ENCODE measurements at places on chromosomes 13 and 19.
A peak's percentile ranks its signal among the peaks of the same experiment; 100 is the strongest.

GRCh38 chr13:37914781-37915391, 45.3 kb upstream of the TRPC4 start:
- DNase-seq, result no peak

DNA sequence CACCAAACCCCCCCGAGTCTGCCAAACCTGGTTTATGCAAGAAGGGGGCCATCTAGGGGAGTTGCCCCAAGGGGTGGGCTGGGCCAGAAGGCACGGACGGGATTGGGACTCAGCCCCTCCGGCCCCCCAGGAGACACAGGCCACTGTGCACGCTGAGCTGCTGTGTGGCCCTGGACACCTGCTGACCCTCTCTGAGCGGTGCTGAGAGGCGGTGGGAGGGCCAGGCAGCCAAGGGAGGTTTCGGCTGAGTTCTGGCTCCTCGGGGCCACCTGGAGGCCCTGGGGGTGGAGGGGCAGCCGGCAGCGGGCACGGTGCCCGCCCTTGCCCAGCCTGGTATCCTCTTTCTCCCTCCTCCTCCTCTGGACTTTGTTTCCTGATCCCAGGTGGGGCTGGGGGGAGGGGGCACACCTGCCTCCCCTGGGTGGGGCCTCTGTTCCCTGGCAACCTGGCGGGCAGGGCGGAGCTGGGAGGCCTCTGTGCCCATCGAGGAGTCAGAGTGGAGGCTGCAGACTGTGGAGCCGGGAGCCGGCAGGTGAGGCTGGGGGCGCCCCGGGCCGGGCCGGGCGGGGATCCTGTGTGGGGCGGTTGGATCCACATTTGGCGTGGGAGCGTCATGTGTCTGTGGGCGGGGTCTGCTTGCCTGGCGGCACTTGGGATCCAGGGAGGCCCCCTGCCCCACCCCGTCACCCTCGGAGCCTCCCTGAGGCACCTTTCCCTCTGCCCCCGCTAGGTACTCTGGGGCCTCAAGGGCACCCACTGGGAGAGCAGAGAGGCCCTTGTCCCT, at the start of gene MISP:
Gene MISP (plus strand): TSS at position 473 of the 784 bp plus-strand sequence. CDS start 5,835 bp downstream, outside the sequence.
- peak; percentile 53 for DNase-seq

DNA sequence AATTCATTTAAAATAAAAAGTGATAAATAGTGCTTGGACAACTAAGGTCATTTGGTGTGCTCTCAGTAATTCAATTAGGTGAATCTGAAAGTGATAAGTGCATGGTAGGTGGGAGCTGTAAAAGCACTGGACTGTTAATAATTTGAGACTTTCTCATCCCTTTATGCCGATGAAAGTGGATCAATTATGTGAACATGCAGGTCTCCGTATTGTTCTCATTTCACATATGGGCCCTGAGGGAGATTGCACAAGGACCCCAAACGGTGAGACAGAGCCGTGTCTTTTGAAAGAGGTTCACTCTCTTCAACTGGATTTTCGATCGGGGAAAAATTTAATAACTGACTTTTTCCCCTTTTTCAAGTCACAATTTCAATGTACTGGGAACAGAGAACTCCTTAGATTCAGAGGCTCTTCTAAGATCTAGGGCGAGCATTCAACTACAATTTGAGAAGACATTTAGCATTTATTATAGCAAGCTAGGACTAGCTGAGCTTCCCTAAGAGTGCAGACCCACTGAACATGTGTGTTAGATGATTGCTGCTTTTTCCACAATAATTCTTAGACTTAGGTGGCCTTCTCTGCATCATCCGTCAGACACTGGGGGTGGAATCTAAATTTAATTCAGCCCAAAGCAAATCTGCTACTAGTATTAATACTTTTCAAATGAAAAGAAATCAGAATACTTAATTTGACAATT, 347.6 kb downstream of the OXGR1 start:
- DNase-seq, result no peak

DNA sequence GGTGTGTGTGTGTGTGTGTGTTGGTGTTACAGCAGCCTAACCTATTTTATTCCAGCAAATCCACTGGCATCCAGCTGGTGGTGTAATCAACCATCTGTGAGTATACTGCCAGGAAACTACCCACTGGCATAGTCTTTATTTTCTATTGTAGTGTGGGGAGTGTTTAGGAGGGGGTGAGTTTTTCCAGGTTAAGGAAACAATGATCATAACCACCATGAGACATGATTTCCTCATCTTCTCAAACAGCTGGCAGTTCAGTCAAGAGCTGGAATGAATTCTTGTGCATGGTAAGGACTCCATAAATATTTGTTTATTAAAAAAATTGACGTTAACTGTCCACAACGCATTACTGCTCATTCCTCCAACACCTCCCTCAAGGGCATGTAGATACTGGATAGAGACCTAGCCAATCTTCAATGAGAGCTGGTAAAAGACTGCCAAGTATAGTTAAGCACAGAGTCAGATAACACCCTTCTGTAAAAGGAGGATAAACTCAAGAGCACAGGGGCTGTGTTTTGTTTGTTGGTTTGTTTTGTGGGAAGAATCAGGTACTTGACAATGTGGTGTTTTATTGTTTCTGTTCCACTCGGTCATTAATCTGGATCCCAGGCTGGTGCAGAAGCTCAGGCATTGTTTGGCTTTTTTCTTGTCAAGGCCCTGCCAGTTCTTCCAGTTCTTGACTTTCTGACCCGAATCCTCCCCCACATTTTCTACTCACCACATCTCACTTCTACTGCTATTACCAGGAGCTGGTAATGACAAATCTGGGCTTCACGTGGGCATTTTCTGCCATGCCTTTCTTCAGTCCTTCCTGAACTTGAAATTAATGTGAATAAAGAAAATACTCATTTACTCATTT, 31.6 kb upstream of the SLC46A3 start:
- no peak for DNase-seq

- DNase-seq, result peak; percentile 69
Observed at GRCh38 chr19:4636151-4636717, 3.1 kb upstream of the TNFAIP8L1 start.

DNA sequence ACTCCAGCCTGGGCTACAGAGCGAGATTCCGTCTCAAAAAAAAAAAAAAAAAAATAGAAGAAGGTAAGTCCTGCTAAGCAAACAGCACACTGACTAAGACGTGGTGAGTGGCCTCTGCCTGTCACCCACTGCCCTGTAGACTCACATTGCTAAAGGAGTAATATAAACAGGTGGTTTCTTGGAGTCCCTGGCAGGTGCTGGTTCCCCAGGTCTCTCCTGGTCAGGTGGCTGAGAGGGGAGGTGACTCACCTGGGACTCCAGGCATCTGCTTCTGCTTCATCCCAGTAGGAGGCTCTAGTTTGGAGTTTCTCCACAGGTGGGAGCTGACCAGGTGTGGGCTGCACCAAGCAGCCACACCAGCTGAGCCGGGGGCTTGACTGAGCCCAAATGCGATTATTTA, at the start of gene OR10H1:
Gene OR10H1 (minus strand): TSS at position 359 of the 400 bp plus-strand sequence. CDS start 7,627 bp downstream, outside the sequence.
- DNase-seq, result no peak

- DNase-seq, result no peak
Observed at GRCh38 chr13:48220592-48220980, 12.4 kb upstream of the ITM2B start.

DNA sequence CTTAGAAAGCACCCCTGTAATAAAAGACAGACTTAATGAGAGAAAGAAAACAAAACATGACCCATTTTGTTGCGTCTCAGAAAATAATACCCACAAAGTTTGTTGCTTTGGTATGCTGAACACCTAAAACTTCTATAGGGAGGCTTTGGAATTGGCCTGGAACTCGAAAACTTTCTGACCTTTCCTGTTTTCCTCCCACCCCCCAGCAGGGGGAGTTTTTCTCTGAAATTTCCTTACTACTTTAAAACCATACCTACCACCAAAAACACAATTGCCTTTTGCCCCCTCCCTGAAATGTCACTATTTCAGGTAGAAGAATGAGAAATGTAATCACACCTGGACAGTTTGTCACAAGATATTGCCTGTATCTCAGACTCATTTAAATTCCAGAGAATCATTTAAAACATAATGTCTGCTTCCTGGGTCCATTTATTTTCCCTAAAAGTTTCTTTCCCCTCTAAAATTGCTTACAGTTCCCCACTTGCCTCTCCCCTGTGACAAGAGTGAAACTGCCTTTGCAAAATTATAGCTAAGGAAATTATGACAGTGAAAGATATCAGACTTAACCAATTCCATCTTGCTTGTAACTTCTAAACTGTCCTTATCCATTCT, 2700.2 kb downstream of the PCDH9 start:
- no peak for DNase-seq

DNA sequence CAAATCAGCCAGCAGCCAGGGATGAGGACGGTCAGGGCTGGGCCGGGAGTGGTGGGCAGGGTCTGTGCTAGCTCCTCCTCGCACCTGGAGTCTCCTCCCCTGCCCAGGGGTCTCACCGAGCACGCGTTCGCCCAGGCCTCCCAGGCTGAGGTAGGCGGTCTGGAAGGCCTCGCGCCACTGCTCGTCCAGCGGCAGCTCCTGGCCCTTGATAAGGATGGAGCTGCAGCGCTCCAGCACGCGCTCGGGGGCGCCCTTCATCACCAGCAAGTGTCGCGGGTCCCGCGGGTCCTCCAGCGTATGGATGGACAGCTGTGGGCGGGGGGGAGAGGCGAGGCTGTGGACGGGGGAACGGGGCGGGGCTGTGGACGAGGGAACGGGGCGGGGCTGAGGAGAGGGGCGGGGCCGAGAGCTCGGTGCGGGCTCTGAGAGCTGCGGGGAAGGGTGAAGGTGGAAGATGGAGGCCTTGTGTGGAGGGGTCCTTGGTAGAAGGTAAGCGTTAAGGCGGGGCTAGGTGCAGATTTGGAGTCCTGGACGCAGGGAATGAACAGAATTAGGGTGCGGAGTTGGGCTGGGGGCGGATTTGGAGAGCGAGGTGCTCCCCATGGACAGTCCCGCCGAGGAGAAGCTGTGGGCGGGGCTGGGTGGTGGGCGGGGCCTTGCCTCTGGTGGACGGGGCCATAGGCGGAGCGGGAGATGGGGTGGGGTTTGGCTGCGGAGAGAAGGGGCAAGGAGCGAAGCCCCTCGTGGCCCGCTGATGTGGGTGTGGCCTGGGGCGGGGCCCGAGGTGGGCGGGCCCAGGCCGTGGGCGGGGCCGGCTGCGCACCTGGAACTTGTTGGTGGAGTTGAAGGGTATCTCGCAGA, 5.7 kb downstream of the ATP4A start:
- DNase-seq, result peak; percentile 93

- DNase-seq, result no peak
Observed at GRCh38 chr13:39110518-39111097, 72.4 kb downstream of the NHLRC3 start.

GRCh38 chr13:112260108-112261055, 115.8 kb upstream of the SPACA7 start:
- peak; percentile 43 for DNase-seq

- peak; percentile 15 for DNase-seq
Observed at GRCh38 chr19:48670699-48671445, 1.9 kb downstream of the NTN5 start.

DNA sequence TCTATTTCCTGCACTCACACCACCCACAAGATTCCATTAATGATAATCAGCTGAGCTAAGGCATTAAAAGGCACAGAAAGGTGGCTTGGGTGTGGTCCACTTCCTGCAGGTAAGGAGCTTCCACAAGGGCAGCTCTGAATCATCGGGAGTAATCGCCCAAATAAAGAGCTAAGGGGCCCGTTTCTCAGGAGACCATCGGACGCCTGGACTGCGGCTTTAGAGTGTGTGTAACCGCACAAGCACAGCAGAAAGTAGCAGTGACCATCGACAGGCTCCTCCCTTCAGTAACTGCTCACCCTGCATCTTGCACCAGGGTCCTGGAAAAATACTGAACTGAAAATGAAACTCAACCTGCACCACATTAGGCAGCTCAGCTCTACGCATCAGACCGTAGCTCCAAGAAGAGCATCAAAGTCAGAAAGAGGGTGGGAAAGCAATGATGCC, 6.0 kb downstream of the STK24 start:
- no peak for DNase-seq

GRCh38 chr13:24199016-24199415, 38.5 kb downstream of the SPATA13 start:
- no peak for DNase-seq

GRCh38 chr13:23600534-23600933, 30.3 kb downstream of the TNFRSF19 start:
- DNase-seq, result no peak

DNA sequence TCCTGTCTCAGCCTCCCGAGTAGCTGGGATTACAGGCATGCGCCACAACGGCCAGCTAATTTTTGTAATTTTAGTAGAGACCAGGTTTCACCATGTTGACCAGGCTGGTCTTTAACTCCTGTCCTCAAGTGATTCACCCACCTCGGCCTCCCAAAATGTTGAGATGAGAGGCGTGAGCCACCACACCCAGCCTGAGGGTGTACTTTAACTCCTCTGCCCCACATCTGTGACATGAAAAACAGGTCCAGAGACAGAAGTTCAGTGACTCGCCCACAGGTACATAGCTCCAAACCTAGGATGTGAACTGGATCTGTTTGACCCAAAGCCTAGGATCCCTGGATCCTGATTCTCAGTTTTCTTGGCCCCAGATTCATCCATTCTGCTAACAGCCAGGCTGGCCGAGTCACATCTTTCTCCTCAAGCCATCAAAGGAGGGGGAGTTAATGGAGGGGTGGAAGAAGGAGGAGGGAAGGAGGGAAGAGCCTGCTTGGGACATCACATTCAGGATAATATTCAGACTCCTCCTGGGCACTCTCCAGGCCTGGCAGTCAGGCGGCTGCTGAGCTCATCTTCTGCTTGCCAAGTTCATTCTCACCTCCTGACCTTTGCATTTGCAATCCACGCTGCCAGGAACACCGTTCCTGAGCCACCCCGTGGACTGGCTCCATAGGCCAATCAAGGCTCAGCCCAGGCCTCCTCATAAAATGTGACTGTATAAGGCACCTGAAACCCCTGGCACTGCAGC, 3.1 kb downstream of the SPC24 start:
- DNase-seq, result no peak

DNA sequence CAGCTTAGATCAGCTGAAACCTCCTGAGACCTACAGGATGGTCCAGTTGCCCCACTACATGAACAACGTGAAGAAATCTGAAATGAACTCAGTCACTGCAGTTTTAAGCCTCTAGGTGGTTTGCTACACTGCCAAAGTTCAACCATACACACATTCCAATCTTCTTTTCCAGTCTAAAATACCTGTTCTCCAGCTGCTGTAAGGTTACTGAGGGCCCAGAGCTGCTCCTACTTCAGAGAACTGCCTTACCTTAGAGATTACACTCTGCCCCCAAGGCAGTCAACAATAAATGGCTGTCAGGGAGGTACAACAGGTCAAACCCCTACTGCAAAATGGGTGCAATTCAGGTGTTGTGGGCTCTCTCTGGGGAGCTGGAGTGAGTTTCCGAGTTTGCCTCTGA, 154.1 kb upstream of the MIR17HG start:
- DNase-seq, result no peak

DNA sequence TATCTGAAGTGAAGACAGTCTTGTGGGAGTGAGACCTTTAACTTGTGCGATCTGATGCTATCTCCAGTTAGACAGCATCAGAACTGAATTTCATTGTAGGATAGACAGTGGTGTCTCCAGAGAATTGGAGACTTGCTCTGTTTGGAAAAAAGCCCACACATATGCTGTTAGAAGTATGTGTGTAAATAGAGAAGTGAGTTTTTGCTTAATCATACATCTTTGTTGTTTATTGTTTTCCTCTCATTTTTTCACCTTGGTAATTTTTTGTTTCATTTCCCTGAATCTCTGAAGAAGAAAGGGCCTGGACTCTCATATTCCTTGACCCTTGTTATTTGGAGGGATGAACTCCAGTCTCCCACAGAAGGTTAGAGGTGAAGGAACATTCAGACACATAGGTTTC, 21.8 kb downstream of the FPR3 start:
- no peak for DNase-seq

- DNase-seq, result no peak
Observed at GRCh38 chr13:28429685-28430290, 65.1 kb downstream of the FLT1 start.
